AG04450 (cell line): ENCODE measurements at places on chromosomes 2 and 18. TPM values are rescaled to one million over a fixed set of nuclear protein-coding genes. Genes with fewer than 3 reads are reported as not detected.

GRCh38 chr2:64836566-64836965 is 152.6 kb upstream of the SLC1A4 start:
- DNase-seq = no peak

DNA sequence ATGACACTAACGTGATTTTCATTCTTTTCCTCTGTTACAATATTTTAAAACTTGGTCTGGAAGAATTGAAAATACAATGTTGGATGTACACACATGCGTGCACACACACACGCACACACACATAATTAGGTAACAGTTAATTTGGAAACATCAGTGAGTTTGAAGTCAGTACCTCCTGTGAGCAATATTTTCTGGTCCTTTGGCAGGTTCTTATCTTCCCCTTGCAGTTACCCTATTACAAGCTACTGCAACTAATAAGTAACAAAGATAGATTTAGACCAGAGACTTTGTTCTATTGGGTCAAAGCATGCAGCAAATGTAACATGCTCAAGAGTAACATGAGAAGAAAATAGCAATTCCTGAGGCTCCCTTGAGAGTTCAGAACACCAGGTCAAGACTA is 73.3 kb downstream of the ZNF385B start:
- no peak for DNase-seq

The FLACC1 gene
- polyA plus RNA-seq = 0.58 and 1.1 TPM in 2 replicates

DNA sequence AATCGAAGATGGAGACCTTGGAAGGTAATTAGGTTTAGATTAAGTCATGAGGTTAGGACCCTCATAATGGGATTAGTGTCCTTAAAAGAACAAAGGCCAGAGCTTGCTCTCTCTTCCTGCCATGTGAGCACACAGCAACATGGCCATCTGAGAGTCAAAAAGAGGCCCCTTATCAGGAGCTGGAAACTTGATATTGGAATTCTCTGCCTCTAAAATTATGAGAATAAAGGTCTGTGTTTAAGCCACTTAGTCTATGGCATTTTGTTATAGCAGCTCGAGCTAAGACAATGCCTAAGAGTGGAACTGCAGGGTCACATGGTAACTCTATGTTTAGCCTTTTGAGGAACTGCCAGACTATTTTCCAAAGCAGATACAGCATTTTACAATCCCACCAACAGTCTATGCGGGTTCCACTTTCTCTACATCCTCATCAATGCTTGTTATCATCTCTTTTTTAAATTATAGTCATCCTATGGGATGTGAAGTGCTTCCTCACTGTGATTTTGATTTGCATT is 42.4 kb downstream of the THADA start:
- no peak for DNase-seq

GRCh38 chr18:56637711-56638231 is 621 bp downstream of the TXNL1 start:
- no peak for DNase-seq

DNA sequence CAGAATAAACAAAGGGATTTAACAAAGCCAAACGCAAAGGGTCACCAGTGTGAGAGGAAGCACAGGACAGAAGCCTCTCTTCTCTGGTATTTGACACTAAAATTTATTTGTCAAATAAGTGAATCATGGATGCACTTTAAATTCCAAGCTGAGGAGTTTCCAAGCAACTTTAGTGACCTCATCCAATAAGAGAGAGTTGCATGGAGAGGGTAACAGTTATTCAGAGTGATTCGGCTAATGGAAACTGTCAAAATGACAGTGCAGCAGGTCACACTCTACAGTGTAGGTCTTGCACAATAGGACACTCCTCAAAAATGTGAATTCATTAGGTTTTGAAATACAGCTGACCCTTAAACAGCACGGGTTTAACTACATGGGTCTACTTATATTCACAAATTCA is 103.9 kb upstream of the ACVR1C start:
- no peak for DNase-seq

- DNase-seq = no peak
Observed at GRCh38 chr2:235070063-235070706, 118.4 kb downstream of the SH3BP4 start.

GRCh38 chr2:239688122-239688681 is 287.4 kb upstream of the HDAC4 start:
- DNase-seq = no peak

- no peak for DNase-seq
Observed at GRCh38 chr2:42744545-42745082, 19.3 kb downstream of the OXER1 start.

GRCh38 chr18:6885992-6886796 is 156.7 kb downstream of the ARHGAP28 start:
- peak; percentile 26 for DNase-seq

The OLA1 gene
- 101 and 148 TPM in 2 replicates for polyA plus RNA-seq

The BMPR2 gene
- 58.7 and 78.1 TPM in 2 replicates for polyA plus RNA-seq

GRCh38 chr2:240236217-240237111 is 96.0 kb upstream of the OTOS start:
- no peak for DNase-seq

DNA sequence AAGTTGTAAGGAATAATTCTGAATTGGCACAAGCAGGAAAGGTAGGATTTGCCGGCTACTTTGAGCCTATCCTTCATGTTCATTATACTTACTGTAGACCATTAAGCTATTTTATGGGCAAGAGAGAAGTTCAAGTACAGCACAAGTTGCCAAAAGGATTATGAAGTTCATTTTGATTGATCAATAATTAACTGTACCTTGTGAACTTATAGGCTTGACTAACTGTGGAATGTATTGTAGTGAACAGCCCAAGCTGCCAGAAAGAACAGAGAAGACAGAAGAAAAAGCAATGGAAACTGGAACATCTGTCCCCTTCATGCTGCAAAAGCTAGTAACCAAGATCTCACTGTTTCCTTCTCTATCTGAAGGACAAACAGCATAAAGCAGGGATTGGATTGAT is 810.1 kb upstream of the ZEB2 start:
- DNase-seq = no peak

GRCh38 chr2:45337481-45337880 is 273.6 kb downstream of the SRBD1 start:
- DNase-seq = no peak

DNA sequence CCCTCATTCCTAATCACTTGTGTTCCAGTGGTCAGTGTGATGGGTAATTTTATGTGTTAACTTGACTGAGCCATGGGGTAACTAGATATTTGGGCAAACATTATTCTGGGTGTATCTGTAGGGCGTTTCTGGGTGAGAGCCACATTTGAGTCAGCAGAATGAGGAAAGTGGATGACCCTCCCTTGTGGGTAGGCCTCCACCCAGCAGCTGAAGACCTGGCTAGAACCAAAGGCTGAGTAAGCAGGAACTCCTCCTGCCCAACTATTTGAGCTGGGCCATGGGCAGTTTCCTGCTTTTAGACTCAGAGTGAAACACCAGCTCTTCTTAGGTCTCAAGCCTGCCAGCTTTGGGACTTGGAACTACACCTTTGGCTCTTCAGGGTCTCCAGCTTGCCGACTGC is 141.8 kb downstream of the ACKR3 start:
- DNase-seq = no peak

The RAB27B gene
- 1.4 and 1.9 TPM in 2 replicates for polyA plus RNA-seq

DNA sequence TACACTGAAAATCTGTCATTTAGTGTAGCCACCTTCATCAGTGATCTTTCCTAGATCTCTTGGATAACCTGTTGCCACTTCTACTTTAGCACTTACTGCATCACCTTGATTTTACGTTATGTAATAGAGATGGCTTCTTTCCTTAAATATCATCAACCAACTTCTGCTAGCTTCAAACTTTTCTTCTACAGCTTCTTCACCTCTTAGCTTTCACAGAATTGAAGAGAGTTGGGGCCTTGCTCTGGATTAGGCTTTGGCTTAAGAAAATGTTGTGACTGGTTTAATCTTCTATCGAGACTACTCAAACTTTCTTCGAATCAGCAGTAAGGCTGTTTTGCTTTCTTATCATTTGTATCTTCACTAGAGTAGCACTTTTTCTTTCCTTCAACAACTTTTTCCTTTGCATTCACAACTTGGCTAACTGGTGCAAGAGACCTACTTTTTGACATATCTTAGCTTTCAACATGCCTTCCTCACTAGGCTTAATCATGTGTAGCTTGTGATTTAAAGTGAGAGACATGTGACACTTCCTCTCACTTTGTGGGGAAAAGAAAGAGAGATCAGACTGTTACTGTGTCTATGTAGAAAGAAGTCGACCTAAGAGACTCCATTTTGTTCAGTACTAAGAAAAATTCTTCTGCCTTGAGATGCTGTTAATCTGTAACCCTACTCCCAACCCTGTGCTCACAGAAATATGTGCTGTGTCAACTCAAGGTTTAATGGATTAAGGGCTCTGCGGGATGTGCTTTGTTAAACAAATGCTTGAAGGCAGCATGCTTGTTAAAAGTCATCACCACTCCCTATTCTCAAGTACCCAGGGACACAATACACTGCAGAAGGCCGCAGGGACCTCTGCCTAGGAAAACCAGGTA is 99.6 kb downstream of the ATL2 start:
- DNase-seq = peak; percentile 24

GRCh38 chr2:199762963-199763362 is 88.0 kb downstream of the FTCDNL1 start:
- DNase-seq = no peak

DNA sequence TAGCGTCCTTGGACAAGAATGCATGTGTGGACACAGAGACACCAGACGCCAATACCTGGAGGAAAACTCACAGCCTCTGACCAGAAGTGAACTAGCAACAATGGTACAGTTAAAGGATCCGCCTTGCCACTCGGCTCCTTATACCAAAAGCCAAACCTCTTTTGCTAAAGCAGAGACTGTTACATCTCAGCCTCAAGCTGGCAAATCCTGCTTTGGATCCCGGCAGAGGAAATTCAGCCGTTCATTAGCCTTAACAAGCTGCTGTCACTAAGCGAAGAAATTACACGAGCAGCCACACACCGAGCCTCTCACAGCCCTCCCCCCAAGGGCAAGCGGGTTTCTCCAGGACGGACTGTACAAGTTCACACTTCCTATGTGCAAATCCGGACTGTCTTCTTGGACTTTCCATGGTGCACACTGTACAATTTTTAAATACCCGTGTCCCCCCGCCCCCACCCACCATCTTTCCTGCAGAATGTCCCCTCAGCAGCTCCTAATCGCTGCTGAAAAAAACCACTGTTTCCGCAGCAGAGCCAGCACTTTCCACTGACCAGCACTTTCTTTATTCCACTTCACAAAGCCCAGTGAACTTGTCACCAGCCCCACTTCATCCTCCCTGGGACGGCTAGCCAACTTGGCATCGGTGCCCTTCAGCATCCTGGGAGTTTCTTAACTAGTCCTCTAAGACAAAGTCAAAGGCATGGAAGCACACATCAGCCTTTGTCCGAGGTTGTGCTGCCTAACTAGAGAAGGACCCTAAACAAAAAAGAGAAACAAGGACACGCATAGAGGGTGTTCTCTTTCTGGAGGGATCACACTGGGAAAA is 1.5 kb downstream of the KLF7 start:
- DNase-seq = no peak

- DNase-seq = no peak
Observed at GRCh38 chr18:2312440-2312839, 258.9 kb downstream of the METTL4 start.

- DNase-seq = no peak
Observed at GRCh38 chr2:219247678-219248642, 2.7 kb downstream of the STK16 start.

DNA sequence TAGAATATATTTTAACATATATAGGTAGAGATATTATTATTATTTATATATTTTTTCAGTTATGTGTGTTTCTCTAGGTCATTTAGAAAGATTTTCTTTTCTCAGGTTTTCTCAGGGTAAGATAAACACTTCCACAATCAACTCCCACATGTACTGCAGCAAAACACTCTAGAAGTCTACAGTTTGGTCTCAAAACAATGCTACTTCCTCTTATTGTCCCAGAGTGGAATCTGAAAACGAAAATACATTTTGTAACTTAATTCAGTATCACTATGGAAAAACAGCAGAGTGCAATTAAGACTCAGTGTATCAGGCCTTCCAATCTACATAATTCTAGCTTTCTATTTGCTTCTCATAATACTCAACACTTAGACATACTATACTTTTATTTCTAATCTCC is 190.1 kb upstream of the SLC35G4 start:
- no peak for DNase-seq

DNA sequence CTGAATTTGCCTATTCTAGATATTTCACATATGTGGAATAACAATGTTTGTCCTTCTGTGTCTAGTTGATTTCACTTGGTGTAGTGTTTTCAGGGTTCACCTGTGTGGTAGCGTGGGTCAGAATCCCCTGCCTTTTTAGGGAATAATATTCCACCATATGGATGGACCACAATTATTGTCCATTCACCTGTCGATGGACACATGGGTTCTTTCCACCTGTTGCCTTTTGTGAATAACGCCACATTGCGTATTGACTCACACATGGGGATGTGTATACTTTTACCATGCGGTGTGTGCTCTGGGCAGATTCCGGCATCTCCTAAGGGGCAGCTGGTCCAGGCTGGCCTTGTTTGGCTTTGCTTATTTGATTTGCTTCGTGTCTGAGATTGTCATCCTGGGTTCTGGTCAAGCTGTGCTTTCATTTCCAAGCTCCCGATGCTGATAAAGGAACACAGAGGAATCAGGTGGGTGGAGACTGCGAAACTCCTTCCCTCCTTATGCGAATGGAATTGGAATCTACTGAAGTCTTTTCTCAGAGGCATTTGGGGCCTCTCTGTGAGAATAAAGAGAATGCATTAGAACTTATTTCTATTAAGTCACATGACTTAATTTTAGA is 18.9 kb upstream of the ALLC start:
- DNase-seq = no peak

The TGFA gene
- polyA plus RNA-seq = not detected in 2 replicates

DNA sequence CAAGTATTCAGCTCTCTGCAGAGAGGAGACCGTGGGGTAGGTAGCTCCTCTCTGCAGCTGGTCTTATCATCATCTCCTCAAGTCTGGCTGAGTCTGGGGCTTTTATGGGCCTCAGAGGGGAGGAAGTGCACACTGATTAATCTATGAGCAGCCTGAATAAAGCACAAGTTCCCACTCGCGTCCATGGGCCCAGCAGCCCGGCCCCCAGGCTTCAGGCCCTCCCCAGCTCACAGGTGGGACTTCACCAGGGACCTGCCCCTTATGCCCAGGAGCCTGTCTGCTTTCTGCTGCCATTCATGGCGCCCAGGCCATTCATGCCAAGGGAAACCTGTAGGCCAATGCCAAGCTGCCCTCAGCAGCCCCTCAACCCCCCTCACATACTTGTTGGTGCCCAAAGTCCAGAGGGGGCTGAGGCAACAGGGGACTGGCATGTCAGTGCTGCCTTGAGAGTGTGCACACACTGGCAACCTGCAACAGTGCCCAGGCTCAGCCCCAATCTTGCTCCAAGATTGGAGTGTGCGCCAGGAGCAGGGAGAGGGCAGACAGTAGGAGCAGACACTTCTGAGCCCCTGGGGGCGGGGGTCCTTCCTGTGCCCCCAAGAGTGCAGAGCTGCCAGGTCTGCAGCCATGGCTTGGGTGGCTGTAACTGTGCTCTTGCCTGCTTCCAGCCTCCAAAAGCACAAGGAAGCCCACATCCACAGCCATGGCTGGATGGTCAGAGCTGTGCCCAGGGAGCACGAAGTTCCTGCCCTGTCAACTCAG is 375.6 kb upstream of the VWC2L start:
- DNase-seq = no peak

DNA sequence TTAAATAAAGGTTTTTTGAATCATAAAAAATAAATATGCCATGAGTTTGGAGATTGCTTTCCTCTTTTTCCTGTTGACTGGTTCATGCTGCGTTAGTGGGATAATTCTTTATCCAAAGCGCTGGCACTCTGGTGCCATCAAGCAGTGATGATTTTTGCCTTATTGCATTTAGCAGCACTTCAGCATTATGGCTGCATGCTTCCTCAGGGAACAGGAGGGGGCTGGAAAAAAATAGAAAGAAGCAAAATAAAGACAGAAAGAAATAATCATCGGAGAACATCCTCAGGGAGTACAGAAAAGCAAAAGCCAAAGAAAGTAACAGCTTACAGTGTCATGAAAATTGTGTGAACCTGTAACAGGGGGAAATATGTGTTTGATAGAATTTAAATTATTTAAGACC is 1408.2 kb upstream of the PIK3C3 start:
- DNase-seq = no peak
